ENCODE measurements at places on chromosomes 6 and 20.

DNA sequence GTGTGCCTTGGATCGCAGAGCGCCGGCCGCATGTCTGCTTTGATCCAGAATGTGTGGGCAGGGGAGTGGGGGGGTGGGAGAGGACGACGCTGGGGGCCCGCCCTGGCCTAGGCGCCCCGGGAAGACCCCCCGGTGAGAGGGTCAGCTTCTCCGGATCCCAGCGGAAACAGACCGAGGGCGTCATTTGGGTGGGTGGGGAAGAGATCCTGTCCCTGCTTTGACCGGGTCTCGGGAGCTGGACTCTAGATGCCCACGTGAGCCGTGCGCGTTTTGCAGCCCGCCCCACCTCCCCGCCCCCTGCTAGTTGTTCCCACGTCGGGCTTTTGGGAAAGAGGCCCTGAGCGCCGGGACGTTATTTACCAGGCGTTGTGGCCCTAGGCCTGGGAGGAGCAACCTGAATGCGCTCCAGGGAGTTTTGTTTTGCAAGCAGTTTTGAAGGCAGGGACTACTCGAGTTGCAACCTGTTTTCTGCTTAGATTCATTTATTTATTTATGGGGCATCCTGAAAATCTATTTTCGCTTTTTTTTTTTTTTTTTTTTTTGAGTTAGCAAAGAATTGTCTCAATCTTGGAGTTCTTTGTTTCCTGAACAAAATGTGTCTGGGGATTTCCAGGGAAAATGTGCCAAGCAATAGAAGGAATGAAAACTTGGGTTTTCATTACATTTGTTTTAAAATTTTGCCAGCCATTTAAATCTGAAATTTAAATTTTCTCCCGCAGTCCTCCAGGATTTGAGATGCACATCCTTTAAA lies 1.6 kb downstream of the DSP start:
- DNase-seq, result peak; percentile 83

- no peak for DNase-seq
Measured at GRCh38 chr20:40782043-40782368, 93.0 kb upstream of the MAFB start.

DNA sequence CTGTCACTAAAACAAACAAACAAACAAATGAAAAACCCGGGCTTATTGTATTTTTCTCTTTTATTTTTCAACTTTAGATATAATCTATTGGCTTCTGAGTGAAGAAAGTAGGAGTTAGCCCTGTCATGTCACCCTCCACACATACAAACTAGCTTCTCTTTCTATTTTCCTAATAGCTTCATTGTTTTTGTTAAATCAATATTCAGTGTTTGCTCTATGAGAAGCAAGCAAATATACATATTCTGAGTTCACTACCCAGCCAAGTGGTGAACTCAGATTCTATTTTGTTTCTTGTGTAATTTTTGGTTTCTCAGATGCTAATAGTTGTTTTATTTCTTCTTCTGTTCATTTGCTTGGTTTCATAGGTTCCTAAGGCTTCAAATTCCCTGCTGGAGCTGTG lies 66.4 kb downstream of the SNRNP48 start:
- no peak for DNase-seq

DNA sequence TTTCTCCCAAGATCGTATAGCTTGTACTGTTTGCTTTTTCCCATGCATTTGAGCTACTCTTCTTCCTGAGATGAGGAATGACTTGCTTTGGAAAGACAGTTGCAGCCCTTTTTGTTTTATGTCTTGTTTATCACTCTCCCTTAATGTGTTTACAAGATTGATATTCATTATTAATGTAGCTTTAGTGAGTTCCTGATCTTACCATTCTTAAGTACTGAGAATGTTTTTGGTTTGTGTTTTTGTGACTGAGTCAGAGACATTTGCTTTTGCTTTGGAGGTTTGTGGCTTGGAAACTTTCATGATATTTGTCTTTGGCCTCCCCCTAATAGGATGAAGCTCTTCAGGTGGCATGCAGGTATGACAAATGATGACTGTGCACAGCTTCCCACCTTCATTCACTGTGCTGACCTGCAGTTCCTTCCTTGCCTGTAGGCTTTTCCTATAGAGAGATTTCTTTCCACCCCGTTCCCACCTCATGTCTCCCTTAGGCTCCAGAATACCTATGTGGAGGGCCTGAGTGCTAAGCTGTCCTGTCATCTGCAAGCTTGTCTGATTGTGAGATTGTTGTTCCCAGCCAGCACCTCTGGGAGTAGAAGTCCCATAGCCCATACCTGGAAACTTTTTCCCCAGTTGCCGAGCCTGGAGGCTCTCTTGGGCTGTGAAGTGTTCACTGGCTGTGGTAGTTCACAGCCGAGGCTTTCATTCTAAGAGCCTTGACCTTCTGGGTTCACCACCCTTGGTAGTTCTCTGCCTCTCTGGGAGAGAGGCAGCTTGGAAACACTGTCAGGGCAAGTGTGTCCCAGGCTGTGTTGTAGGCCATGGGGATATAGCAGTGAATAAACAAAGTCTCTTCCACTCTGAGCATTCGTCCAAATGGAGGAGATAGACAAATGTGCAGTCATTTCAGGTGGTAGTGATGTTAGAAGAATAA lies 27.1 kb downstream of the CDS2 start:
- no peak for DNase-seq

DNA sequence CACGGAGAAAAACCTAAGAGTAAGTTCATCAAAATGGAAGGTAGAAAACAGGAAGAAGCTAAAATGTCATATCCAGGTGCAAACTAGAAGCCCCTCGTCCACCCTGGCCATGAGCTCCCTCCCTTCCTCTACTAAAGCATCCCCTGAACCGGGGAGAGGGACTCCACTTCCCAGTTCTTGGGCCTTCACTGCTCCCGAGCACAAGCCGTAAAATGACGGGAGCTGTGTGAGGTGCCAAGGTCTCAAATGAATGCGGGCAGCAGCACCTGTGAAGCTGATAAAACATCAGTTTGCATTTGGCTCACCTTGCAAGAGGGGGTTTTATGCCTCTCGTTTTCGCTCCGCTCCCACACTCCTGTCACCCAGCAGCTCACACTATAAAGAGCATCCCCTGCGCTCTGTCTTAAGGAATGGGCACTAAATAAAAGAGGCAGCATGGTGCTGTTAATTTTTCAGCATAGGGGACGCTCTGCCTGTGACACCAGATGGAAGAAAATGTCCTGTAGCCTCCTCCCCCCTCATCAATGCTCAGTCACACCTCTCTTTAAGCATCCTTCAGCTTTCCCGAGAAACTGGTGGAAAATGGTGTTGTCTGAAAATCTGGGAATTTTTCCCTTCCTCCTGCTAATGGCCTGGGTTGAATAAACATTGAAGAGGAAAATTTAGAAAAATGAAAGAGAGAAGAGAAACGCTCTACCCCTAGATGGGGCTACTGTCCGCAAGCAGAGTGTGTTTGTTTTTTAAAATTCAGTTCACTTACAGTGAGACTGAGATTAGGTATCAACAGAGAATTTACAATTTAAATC lies 563.0 kb upstream of the AGPAT4 start:
- DNase-seq, result no peak

DNA sequence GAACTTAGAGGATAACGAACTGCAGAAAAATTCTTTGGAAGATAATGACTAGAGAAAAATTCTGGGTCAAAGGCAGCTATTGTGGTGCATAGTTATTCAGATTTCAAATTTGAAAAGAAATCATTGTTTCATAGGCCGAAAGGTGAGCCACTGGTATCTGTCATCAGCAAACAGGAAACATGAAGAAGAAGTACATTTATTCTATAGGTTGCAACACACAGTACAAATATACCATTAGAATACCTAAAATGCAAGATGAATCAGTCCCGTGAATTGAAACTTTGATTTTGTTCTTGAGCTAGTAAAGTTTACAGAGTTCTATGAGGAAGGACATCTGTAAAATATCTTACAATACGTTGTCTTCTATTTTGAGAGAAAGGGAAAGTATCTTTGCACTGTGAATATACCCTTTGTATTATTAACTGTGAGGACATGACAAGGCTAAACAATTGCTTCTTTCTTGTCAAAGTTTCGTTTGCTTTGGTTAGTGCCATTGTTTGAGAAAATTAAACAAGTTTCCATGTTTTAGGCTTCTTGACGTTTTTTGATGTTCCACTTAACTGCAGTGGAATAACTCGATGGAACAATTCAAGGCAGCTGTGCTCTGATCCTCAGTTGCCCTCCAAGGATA lies 84.7 kb downstream of the HDGFL1 start:
- DNase-seq, result no peak

- DNase-seq, result no peak
Measured at GRCh38 chr6:34202329-34203201, 34.1 kb upstream of the HMGA1 start.

DNA sequence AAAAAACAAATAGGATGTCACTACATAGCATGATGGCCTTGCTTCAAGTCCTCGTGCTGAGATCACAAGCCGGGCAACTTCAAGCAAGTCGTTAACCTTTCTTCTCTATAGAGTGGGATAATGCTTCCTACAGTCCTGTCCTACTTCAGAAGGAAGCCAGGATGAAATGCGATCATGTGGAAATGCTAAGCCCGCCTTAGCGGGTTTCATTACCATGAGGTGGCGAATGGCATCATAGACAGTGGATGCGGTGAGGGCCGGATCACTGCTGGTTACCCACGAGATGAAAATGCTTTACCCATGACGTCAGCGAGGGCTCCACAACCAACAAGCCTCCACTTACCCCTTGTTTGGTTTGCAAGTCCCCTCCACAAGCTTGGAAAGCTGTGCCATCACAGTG lies 206.4 kb downstream of the TBXT start:
- DNase-seq, result peak; percentile 2

DNA sequence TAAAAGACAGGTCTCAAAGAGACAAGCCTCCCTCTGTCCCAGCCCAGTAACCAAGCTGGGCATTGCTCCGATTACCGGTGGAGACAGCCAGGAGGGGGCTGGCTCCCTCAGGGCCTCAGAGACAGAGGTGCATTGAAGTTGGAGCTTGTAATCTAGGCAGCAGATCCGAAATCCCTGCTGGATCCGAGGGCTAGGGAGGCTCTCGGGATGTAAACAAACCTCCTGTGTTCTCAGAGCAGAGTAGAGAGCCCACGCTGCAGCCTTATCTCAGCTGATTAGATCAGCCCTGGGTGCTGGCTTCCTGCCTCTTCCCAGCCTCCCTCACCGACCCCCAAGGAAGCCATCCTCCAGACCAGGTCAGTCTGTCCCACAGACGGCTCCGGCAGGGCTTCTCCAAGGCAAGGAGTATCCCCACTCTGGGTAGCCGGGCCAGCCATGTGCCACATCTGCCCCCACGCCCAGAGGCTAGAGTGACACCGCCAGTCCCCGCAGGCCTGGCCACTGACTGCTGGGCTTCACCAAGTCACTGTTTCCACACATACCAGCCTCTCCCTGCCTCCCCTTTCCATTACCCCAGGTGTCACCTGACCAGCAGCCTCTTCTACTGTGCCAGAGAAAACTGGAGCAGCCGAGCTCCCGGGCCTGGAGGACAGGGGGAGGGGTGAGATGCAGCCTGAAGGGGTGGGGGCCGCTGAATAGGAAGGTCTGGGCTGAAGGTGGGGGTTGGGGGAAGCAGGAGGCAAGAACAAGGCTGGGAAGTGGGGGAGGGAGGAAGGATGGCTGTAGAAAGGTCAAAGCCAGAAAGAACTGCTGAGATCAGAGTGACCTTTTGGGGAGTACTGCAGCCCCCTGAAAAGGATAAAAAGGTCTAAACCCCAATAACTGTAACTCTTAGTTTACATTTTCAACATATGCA lies 6.0 kb downstream of the SDC4 start:
- DNase-seq, result peak; percentile 62

DNA sequence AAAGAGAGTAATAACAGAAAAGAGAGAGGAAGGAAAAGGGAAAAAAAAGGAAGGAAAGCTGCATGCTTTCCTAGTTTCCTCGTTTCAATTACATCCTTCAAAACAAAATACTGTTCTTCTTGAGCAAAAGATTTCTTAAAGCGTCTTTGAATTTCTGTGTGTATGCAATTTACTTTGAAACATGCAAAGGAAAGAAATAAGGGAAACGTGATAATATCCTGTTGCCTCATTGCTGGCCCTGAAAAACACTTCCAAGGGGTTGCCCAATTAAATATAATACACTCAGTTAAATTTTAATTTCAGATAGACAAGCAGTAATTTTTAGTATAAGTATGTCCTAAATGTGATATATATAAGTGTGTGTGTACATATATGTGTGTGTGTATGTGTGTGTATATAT lies 51.2 kb upstream of the TPD52L1 start:
- no peak for DNase-seq

GRCh38 chr20:62889411-62889810 lies 27.8 kb upstream of the TCFL5 start:
- DNase-seq, result no peak

DNA sequence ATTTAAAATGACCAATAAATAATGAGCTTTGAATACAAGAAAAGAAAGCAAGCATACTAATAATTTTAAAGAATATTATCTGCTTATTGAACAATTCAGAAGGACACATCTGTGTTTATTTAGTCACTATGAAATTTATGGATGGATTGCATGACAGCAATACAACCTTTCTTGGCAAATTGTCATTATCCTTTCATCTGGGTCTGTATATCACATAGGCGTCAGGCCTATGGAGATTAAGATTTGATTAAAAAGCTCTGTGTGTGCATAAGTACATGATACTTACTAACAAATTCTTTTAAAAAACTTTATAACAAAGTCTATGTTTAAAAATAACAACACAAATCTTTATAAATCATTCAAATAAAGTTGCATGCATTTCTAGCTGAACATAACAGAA lies 1394.4 kb downstream of the KHDRBS2 start:
- no peak for DNase-seq

DNA sequence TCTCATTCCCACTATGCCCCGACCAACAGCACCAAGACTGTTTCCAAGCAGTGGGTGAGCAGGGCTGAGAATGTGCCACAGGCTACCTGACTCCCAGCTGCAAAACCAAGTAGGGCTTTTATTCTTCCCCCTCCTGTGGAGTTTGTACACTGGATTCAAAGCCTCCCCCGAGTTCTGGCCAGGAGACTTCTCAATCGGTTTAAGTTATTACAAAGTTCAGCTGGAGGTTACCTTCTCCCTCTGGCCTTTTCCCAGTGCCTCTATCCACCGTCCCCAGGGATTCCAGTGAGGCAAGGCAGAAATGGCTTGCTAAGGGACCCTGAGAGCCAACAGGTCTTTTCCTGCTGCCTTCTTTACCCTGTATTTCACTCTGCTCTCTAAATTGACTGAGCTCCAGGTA lies 217.0 kb downstream of the ADGRG6 start:
- no peak for DNase-seq

- DNase-seq, result no peak
Measured at GRCh38 chr6:27312950-27313271, 838 bp upstream of the POM121L2 start.

DNA sequence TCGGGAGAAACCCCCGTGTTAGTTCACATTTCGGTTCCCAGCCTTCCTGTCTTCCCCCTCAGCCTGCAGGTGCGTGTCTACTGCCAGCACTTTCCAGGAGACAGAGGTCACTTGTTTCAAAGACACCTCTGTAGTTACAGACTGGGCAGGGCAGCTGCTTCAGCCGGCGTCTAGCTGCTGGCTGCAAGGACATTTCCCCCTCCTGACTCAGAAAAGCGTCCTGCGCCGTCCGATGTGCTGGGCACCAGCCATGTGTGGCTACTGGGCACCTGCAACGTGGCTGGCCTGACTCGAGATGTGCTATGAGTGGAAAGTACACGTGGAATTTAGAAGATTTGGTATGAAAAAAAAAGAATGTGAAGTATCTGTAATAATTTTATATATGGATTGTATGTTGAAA lies 37.6 kb downstream of the RRBP1 start:
- DNase-seq, result no peak

All from EL (cell line).